Right lobe of liver (tissue), 6 donors: ENCODE measurements at places on chromosomes 3 and 15.

DNA sequence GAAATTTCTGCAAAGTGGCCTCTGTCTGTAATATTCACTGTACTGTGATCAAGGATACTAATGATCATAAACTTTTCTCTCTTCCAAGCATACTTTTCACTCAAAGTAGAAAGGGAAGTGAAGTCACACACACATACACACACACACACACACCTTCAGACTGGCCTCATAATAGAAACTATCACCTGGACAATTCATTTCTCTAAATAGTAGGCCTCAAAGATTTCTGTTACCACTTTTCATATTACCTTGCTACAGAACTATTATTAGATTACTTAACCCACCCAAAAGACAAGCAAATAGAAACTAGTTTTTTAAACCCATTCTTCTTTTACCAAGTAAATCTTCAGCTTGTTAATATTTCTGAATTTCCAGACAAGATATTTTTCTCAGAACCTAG lies 12.2 kb downstream of the CPB1 start:
- no peak for DNase-seq

DNA sequence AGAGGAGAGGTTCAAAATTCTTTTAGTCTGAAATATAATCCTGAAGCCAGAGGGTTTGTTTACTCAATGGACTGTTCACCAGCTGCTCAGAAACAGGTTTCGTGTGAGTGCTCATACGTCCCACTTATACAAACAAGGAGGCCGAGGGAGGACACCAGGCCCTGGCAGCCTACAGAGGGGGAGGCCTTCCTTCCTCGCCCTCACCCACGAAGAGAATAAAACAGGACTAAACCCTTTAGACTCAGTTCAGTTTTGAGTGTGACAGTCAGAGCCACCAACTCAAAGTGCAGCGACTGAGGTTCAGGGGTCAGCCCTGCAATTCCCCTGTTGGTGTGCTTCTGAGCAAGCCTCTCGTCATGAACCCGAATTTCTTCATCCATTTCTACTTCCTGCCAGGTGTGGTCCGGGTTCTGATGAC lies 17.3 kb downstream of the FAM174B start:
- no peak for DNase-seq

GRCh38 chr3:28089527-28089897 lies 151.9 kb upstream of the CMC1 start:
- DNase-seq, result no peak

DNA sequence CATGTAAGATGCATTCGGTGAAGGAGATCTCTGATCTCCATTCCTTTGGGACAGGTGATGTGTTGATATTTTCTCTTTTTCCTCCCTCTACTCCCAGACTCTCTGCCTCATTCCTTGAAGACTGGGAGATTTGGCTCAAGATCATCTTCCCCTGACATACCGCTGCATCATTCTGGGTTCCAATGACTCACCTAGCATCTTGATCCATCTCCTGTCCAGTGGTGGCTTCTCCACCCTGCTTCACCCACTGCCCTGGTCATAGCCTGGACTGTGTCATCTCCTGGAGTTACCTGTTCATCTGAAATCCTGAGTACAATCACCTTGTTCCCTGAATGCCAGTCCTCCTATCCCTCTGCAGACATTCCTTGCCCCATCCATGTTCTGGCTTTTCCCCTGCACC lies 57.4 kb upstream of the TRAK1 start:
- no peak for DNase-seq

DNA sequence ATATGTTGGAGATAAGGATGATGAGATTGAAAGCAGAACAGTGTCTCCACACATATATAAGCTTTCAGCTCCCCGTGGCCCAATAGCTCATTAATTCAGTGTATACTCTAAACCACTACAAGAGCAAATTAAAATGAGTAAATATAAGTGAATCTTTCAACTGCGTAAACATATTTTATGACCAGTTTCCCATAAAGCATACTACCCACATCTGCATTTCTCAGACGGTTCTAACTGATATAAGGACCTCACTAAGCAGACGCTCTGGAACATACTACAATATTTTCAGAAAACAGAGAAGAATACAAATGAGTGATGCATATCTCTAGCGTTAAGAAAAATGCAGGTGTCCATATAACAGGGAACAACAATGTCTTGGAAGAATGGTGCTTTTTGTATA lies 73.2 kb downstream of the INO80 start:
- DNase-seq, result no peak

DNA sequence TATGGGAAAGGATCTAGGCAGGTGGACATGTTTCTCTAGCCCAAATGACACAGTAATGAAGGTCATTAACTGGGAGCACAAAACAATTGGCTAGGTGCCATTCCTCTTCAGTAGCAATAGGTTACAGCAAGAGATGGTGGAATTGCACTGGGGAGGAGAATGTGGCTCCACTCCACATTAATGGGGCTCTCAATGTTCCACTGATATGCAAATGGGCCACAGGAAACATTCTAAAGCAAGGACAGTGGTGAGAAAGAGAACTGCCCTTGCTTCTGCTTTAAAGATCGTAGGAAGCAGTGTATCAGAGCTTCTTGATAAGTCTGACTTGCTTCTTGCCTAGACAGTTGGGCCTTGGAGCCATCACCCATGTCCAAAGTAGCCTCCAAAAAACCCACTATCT lies 271.4 kb upstream of the PPP2R3A start:
- no peak for DNase-seq

DNA sequence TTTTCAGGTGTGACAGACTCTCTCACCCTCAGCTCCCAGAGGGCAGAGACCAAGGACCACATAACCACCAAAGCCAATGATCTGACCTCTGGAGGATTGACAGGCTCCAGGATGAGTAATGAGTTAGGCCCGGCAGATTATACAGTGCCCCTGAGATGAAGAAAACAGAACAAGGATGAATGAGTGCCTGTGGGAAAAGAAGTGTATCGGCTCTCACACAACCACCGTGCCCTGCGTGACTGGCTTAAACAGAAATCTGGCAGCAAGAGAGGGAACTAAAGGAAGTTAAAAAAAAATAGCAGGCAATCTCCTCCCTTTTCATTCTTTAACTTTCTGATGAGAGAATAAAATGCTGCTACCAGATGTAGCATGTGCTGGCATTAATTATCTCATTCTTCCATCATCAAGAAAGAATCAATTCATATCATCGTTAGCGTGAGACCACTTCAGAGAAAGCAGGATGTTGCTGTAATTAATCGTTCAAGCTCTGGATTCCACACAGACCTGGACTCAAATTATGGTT lies 227.5 kb upstream of the COL8A1 start:
- DNase-seq, result no peak

- no peak for DNase-seq
Observed at GRCh38 chr3:4834403-4834866, 144.8 kb upstream of the BHLHE40 start.

GRCh38 chr3:137165117-137165806 lies 207.5 kb downstream of the IL20RB start:
- DNase-seq, result no peak

DNA sequence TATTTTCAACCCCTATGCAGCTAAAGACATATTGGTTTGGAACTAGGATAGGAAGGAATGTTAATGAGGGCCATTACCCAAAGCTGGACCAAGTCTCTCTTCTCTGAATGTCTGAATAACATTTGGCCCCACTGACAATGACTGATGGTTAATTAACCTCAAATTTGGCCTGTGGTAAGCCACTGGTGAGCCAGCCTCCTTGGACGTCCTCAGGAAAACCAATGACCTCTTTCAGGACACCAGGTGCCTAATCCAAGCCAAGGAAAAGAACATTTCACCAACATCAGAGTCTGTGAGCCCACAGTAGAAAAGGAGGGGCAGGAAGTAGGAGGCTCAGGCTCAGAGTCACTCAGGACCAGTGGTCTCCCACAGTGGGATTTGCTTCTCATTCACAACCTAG lies 56.4 kb upstream of the ETV5 start:
- DNase-seq, result no peak

DNA sequence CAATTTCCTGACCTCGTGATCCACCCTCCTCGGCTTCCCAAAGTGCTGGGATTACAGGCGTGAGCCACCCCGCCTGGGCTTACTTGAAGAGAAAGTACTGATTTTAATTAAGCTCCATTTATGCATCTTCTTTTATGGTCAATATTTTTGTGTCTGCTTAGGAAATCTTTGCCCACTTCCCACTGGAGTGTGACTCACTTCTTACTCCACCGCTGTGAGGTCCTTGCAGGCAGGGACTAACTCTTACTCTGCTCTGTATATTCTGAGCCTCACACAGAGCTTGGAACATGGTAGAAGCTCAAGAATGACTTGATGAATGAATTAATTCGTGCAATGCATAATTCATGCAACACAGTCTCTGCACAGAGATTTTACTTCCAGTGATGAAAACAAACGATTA lies 2.9 kb upstream of the TM4SF19 start:
- no peak for DNase-seq

DNA sequence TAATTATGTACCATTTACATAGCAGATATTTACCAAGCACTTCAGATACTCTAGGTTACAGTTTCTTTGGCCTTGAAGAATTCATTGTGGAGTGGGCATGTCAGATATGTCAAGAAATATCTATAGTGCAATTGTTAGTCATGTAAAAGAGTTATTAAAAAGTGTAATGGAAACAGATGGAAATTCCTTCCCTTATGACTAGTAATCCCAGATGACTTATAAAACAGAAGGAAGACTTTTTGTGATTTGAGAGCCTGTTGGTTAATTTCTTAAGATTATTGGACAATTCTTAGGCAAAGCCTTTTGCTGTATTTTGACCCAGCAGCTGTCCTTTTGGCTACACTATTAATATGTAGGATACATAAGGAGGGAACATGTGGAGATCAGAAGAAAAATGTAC lies 708.9 kb upstream of the NECTIN3 start:
- no peak for DNase-seq

DNA sequence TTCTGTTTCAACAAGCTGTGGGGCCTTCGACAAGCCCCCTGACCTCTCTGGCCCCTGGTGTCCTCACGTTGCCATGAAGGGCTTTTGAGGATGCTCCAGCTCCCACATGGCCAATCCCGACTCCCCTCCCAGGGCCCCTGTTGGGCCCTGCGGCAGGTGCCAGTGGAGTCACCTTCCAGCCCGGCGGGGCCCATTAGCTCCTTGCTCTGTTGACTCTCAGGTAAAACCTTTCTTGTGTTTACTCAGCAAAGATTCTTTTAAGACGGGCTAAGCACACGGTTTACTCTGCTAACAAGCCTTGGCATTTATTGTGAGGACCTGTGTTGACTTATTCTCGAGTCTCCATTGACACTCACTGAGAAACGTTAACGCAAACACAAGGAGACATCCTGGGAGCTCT lies 15.0 kb downstream of the RPLP1 start:
- no peak for DNase-seq

GRCh38 chr3:50112462-50112861 lies 23.7 kb downstream of the RBM5 start:
- no peak for DNase-seq
